ENCODE measurements at places on chromosomes 7 and 10.

GRCh38 chr10:1939016-1939415 is 201.7 kb upstream of the ADARB2 start:
- peak; percentile 71 for DNase-seq

GRCh38 chr10:21727452-21728168 is 193.6 kb downstream of the MLLT10 start:
- DNase-seq: no peak

DNA sequence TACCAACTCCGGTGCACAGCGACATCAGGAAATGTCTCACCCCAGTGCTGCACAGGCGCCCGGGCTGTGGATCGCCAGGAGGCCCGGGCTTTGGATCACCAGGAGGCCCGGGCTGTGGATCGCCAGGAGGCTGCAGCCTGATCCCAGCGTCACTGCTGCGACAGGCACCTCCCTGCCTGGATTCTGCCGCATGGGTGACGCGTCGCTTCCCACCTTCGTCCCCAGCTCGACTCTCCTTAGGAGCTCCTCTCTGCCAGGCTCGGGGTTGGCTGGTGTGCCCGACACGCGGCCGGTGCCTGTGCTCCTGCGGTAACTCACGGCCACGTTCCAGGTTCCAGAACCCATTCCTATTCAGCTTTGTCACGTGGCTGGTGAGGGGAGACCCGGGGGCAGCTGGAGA is 257.5 kb downstream of the DNAJB6 start:
- no peak for DNase-seq

DNA sequence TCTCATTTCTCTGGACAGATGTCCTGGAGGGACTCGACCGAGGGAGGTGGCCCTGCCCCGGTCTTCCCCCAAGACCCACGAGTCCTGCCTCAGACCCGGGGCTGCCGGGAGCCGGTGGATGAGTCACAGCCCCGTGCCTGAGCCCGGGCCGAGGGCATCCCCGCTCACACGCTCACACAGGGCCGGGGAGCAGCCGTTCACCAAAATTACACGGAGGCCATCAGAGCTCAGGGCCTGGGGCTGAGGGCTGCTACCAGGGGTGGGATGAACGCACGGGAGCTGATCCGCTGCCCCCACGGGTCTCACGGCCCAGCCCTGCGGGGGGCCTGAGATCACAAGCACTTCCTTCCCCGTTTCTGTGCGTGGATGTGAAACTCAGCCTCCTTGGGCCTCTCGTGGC is 17.5 kb downstream of the FAM20C start:
- DNase-seq: no peak

- DNase-seq: no peak
Measured at GRCh38 chr7:113140956-113141355, 22.6 kb upstream of the SMIM30 start.

GRCh38 chr7:2138146-2138765 is 94.5 kb downstream of the MAD1L1 start:
- DNase-seq: peak; percentile 55

- no peak for DNase-seq
Measured at GRCh38 chr7:107609811-107610261, 29.8 kb downstream of the BCAP29 start.

- DNase-seq: no peak
Measured at GRCh38 chr10:79422178-79422892, 23.1 kb downstream of the ZCCHC24 start.

GRCh38 chr10:43166880-43167497 is 28.7 kb downstream of the CSGALNACT2 start:
- no peak for DNase-seq

DNA sequence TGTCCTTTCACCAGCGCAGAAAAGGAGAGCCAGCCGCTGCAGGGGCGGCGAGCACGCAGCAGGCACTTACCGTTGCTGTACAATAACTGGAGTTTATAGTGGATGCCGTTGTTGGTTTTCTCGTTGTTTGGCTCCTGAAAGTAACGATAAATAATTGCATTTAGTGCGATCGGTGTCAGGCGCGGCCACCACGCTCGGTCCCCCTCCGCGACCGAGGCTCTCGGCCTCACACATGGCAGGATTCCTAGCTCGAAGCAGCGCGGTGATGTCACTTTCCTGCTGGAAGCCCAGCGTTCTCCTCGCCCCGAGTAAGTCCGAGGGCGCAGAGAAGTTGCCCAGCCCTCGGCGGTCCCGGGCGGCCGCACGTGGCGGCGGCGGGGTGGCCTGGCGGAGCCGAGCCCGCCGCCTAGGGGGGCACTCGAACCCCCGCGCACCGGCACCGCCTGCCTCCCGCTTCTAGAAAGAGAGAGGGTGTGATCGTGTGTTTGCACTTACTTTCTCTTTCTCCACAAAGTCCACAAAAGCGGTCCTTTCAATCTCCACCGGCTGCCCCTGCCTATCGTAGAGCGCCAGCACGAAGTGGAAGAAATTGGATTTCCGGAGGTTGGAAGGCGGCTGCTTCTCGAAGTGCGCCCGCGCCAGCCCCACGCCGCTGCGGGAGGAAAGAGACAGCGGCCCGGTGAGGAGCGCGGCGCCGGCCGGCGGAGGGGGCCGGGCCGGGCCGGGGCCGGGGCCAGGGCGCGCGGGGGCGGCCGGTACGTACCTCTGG is 1.0 kb downstream of the EBF3 start:
- DNase-seq: no peak

GRCh38 chr7:95470452-95470851 is 15.3 kb upstream of the ASB4 start:
- peak; percentile 0 for DNase-seq
